Activated CD4-positive, CD25-positive, alpha-beta regulatory T cell treated with anti-CD3 and anti-CD28 coated beads, Interleukin-2, amount 50 U/mL, for 24 hours (primary cell): ENCODE measurements at places on chromosomes 5 and 9.

DNA sequence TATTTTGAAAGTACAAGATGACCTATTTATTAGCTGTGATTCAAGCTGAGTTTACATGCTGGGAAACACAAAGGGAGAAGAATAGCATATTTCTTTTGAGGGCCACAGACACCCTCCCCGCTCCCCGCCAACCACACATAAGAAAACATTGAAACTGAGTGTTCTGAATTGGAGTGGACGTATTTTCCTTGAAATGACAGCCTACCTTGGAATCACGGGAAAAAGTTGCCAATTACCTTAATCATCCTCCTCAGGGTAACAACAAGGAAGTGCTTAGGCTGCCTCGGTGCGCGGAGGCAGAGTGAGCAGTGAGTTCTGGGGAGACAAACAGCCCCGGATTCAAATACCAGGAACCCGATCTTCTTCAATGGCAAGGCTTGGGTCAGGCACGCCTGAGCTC, 31.4 kb downstream of the CFAP77 start:
- ATAC-seq = no peak

DNA sequence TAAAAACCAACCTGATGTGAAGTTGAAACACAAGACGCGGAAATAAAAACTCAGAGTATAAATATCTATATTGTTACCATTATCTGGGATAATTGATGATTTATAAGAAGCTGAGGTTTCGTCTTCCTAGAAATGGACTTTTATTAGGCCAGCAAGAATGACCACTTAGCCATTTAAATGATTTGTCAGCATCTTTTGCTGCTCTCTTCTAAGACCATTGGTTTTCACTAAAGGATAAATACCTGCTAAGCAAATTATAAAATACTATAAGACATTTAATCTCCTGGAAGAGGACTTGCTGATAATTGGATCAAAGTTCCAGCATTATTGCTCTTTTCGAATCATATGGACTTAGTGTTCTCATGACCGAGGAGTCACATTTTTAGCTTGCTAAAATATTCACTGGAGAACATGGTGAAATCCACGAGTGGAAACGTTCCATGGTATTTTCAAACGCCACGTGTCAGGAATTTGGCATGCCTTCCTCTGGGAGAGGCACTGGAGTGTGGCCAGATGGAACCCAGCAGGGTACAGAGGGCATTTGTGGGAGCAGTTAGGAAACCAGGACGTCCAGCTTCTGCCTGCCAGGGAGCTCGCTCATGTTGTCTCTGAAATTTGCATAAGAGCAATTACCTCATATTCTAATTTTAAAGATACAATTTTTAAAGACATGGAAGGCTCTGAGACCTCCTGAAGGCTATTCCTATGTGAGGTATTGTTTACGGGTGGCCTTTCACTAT, 43.1 kb downstream of the TNFAIP8 start:
- ATAC-seq = no peak

DNA sequence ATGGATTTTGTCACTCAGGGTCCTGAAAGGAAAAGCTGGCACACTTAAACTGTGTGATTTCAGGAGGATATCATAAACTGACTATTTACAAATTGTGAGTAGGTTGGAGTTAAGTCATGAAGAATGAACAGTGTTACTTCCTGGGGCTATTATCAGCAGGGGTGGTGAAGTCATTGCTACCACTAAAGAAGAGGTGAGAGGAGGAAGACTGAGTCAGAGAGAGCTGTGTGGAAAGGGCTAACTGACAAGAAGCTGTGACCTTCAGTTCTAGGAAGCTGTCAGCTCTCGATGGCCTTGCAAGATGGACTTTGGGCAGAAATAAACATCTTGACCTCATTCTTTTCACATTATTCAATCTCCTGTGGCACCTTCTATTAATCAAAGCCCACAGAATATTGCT, 72.3 kb upstream of the STARD4 start:
- no peak for ATAC-seq

DNA sequence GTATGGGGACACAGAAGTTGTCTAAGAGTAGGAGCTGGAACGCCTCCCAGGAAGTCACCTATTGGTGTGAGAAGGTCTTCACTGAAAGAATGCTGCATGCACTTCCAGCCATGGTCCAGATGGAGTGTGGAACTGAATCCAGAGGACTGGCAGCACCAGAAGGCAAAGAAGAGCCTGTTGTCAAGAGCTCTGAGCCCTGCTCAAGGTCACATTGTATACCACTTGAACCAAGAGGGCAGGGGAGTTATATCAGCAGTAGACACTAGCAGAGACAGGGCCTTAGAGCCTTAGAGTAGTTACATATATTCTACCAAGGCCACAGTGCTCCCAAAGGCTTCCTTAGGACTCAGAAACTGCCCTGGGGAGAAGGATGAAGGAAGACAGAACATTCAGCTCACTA, 130.8 kb upstream of the POC5 start:
- no peak for ATAC-seq

- ATAC-seq = no peak
Observed at GRCh38 chr9:114911167-114911821, 19.1 kb downstream of the TNFSF8 start.

DNA sequence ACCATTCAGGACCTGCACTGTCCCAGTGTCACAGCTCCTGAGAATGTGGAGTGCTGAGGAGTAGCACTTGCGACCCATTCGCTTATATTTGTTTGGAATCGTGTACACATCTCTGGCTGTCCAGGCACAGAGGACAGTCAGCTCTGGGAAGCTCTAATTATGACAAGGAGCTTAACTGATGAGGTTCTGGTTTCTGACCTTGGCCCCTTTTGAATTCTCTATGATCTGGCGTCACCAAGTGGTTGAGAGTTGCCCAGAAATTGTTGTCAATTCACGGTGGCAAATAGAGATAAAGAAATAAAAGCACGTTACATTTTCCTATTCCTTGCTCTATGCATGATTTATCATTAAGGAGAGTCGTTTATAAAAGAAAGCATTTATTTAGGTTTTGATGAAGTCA, 34.9 kb upstream of the LECT2 start:
- ATAC-seq = no peak

DNA sequence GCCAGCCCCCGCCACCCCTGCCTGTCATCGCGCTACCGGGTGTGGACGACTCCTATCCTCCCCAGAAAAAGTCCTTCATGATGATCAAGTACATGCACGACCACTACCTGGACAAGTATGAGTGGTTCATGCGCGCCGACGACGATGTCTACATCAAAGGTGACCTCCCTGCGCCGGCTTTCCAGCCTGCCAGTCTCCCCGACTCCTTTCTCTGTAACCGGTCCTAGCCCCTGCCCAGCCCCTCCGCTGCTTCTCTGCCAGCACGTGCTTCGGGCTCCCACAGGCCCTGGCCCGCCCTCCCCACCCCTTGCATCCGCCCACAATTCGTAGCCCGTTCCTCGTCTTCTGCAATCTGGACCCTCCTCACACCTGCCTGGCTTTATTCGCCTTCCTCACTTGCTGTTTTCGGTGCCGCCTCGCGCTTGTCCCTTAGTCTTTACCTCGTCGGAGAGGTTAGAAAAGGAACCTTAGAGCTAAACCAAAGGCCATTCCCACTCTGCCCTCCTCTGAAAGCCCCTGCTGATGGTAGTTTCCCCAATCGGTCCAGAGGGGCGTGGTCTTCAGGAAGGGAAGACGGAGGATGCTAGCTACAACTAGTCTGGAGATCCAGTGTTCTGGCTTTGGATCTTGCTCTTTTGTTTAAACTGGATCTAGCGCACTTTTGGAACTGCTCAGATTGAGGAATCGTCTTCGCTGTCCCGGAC, 1.4 kb downstream of the CHSY3 start:
- ATAC-seq = no peak

GRCh38 chr5:88888848-88889188, 5.8 kb upstream of the MEF2C start:
- no peak for ATAC-seq

- no peak for ATAC-seq
Observed at GRCh38 chr9:90007516-90008440, 403.0 kb downstream of the GADD45G start.
